ENCODE measurements at places on chromosomes 7 and 10.

DNA sequence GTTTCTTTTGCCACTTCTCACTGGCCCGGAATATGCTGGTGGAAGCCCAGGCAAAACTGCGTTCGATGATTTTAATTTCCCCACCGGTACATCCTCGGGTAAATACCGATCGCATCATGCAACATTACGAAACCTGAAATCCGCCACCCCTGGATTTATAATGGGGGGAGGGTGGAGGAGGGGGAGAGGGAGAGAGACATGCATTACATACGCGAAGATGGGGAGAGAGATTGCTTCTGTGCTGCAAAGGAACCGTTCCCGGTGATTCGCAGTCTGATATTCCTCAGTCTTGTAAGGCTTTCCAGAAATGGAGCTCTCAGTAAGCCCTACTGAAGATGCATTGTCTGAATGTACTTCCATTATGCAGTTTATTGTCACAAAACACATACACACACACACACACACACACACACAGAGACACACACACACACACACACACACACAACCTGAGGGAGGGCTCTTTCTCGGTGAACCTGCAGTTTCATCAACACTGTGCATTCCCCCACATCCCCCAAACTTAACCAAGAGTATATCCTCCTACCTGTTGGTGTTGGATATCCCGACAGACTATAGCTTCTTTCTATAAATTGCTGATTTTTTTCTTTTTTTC is 741 bp downstream of the GPR85 start:
- no peak for DNase-seq

DNA sequence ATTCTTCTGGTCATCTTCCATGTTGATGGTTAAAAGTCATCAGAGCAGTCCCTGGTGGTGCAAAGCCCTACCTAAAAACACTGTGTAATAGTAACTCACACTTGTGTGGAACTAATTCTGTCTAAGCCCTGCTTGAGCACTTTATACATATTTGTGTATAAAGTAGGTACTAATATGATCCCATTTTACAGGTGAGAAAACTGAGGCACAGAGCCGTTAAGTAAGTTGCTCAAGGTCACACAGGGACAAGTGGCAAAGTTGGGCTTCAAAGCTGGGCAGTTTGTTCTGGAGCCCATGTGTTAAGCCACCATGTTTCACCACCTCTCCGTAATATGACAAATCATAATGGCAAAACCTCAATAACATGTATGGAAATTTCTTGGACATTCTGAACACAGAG is 48.1 kb downstream of the BPGM start:
- DNase-seq = no peak

DNA sequence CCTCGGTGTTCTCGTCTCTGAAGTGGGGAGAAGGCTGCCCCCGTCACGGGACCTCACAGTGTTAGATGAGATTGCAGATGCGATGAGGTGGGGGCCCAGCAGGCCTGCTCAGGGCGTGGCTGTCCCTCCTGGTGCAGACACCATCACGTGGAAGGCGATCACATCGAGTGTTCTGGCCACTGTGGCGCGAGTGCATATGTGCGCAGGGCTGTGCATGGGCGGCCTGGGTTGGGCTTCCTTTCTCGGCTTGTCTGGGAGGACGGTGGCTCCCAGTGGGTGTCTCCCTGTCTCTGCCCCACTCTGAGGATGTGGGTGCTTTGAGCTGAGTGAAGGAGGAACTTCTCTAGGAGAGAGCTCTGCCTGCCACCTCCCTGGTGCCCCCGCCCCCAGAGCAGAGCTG is 83.1 kb downstream of the LHPP start:
- no peak for DNase-seq

DNA sequence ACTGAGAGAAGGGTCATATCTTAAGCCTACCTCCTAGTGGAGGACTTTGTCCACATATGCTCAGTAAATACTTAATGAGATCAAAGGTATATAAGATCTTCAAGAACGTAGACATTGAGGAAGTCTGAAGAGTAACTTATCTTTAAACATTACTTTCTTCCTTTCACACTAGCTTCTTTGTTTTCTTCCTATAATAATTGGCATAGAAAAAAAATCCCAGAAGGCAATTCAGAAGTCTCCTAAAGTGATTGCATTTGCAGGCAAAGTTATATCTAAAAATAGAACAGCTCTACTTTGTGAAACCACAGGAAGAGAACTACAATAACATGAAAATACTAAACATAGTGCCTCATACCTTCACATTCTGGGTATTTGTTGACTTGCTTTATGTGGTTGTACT is 150.4 kb downstream of the PPP1R3A start:
- no peak for DNase-seq
